A549 treated with CORT108297 at 1 μM for 4 hours (cell line): ENCODE measurements at places on chromosomes 5 and 9. TPM values are rescaled to one million over a fixed set of nuclear protein-coding genes. Genes with fewer than 3 reads are reported as not detected.

The PCDHGA7 gene
- 0.82 to 1.0 TPM (median 0.97 TPM) in 5 replicates for total RNA-seq

The ANKS6 gene
- 13.7 to 27.1 TPM (median 23.8 TPM) in 5 replicates for total RNA-seq

The ACOT12 gene
- total RNA-seq = 0.16 to 0.35 TPM in 2 of 5 replicates, not detected in the others

The MYMK gene
- total RNA-seq = not detected in 5 replicates

The SPATA31A1 gene
- total RNA-seq = not detected in 5 replicates

The BAAT gene
- 0.33 to 0.60 TPM (median 0.41 TPM) in 5 replicates for total RNA-seq

The FBP2 gene
- not detected in 5 replicates for total RNA-seq

The ARPC5L gene
- 64.4 to 81.2 TPM (median 71.4 TPM) in 5 replicates for total RNA-seq

The TXNDC8 gene
- not detected in 5 replicates for total RNA-seq

The FOXD4 gene
- 0.25 to 0.82 TPM (median 0.44 TPM) in 5 replicates for total RNA-seq

The PCDHB6 gene
- 0.91 to 1.2 TPM (median 1.1 TPM) in 5 replicates for total RNA-seq

The DPM2 gene
- total RNA-seq = 39.5 to 48.4 TPM (median 45.7 TPM) in 5 replicates

The BTNL3 gene
- not detected in 5 replicates for total RNA-seq

The MGAT1 gene
- 66.0 to 89.5 TPM (median 87.1 TPM) in 5 replicates for total RNA-seq

The N4BP3 gene
- total RNA-seq = 0.87 to 1.5 TPM (median 1.3 TPM) in 5 replicates

The ZNF883 gene
- total RNA-seq = 0.70 to 0.91 TPM (median 0.75 TPM) in 5 replicates

The COL23A1 gene
- total RNA-seq = not detected in 5 replicates

The SLCO6A1 gene
- total RNA-seq = not detected in 5 replicates

The TSLP gene
- total RNA-seq = not detected in 5 replicates

The PCDHB12 gene
- 0.03 to 0.04 TPM in 2 of 5 replicates, not detected in the others for total RNA-seq
